Cortex of kidney (tissue), 1 donor: ENCODE measurements at places on chromosomes 12 and 14.

DNA sequence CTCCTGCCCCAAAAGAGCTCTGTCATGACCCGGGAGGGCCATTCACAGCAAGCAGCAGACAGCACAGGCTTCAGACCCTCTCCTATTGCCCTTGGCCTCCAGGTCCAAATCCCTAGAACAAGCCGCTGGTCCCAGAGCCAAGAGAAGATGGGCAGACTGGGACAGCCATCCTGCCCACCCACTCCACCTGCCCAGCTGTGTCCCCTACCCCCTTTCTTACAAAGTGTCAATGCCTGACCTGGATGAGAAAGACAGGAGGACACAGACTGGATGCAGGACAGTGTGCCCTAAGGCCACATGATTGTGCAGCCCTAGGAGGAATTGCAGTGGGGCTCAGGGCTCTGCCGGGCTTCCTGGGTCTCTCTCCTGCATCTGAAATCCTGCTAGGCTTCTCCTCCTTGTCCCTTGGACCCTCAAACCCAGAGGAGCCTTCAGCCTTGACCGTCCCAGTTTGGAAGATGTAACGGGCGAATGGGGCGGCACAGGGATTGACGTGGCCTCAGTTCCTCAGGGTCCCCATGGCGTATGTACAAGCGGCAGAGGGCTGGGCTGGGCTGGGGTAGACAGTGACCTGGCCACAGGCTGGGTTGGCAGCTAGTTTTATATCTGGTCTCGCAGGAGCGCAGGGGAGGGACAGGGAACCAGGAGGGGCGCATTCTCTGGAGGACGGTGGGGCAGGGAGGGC, 27.1 kb upstream of the BCDIN3D start:
- DNase-seq, result no peak

- no peak for DNase-seq
Measured at GRCh38 chr14:56532546-56532945, 47.1 kb upstream of the TMEM260 start.

- no peak for DNase-seq
Measured at GRCh38 chr12:47754126-47754525, 4.6 kb downstream of the RAPGEF3 start.

DNA sequence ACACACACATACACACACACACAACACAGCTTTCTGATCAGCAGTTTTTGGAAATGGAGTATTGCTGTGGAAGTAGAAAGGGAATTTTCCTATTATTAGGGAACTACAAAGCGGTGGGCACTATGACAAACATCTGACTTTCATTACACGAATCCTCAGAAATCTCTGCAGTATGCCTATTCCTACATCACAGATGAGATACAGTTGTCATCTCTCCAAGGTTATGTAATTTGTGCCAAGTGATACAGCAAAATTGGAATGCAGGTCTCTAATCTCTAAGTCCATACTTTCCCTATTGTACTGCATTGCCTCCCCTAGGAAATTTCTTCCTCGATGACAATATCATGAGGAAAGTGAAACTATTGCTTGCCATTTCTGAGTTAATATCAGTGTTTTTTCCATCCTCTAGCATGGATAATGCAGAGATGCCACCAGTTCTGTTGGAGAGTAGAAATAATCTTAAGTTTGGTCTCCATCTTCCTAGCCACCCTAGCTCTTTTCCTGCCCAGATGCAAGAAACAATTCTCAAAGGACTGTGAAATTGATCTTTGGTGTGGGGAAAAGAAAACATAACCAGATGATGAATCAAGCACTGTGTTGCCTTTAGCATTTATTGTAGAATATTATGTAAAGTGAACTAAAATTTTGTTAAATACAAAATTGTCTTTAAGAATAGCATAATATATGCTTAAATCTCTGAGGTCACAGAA, 94.7 kb downstream of the ERGIC2 start:
- no peak for DNase-seq
